ENCODE measurements at places on chromosomes 16 and 17.
A peak's percentile ranks its signal among the peaks of the same experiment; 100 is the strongest.

DNA sequence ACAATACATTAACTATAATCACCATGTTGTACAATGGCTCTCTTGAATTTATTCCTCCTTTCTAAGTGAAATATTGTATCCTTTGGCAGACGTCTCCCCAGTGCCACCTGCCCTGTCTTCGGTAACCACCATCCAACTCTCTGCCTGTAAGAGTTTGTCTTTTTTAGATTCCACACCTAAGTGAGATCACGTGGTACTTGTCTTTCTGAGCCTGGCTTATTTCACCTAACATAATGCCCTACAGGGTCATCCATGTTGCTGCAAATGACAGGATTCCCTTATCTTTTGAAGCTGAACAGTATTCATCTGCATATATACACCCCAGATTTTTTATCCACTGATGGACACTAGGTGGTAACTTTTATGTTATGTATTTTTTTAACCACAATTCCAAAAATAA, 24.2 kb downstream of the ORC6 start:
- no peak for DNase-seq

DNA sequence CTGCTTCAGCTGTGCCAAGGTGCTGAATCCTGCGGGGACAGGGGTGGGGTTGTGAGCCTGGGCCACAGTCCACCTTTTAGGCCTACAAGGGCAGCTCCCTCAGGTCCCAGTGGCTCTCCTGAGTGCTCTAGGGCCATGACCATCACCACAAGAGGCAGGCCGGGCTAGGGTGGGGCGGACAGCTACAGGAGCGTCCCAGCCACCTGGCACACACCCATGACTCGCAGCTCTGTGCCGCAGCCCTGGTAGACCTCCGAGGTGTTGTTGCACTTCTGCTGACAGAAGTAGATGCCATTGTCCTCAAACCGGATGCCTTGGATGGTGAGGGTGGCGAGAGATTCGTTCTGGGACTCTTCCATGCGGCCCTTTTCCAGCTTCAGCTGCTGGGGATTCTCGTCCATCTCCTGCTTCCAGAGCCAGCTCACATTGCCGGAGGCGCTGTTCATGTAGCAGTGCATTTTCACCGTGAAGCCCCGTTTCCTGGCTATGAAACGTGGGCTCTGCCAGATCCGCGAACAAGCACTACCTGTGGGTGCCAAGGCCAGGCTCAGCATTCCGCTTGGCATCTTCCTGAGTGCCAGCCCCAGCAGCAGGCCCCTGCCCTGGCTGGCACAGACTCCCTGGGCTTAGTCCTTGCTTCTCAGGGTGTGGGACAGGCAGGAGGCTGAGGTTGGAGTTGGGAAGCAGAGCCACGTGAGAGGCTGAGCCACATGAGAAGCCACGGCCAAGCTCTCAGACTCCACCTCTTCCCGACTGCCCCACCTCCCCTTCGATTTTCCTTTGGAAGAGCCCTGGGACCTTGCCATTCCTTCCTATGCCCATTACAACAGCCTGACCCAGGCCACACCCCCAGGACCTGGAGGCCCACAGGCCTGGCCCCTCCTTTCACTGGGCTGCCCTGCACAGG, 2.0 kb downstream of the CD79B start:
- DNase-seq, result no peak

DNA sequence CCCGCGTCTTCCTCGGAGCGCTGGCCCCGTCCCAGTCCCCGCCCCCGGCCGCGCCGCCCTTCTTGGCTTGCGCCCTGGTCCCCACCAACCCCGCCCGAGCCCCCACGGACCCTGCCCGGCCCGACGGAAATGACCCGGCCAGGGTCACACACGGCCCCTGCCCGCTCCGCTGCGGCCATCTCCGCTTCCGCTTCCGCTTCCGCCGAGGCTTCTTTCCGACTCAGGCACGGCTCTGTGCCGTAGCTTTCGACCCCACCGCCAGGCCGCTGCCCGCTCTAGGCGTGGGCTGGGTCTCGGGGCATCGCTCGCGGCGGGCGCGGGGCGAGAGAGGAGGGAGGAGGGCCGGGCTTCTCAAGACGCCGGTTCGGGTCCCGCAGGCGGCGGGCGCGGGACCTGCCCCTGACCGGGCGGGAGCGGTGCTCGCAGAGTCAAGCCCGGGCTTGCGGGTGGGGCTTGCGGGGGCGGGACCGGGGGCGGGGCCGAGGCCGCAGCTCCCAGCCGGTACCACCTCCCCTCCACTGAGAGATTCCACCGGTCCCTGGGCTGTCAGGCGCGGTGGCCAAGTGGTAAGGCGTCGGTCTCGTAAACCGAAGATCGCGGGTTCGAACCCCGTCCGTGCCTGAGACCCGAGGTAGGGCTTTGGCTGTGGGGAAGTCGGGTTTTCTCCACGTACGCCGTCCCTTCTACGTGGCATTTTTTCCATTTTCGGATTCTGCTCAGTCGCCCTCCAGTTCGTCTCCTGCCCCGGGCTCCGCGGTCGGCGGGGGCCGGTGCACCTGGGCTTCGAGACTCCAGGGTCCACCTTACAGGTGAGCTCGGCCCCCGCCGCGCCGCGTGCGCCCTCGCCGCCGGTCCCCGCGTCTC, 158.3 kb downstream of the RAB11FIP4 start:
- peak; percentile 88 for DNase-seq

DNA sequence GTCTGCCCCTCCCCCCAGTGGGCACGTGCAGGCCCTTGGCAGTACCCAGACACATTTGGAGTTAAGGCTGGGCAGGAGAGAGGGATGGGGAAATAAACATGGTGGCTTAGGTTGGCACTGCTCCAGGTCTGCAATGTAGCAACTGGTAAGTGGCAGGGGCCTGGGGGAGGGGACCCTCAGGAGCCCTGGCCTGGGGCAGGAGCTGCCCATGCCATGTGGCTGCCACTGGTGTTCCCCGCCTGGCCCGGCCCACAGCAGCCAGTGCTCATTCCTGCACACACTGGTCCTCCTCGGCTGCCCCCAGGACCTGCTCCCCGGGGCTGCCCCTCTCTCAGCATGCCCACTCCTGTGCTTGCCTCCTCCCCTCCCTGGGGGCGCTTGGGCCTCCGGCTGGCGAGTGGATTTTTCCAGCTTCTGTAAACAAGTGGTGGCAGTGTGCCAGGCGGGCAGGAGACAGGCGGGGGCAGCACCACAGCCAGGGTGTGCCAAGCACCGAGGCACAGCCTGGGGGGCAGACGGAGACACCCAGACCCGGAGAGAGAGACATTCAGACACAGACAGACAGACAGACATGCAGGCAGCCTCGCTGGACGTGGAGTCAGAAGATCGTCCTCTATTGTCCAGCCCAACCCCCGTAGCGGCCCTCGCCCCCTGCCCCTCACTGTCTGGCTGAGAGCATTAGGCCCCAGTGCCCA, 9.4 kb downstream of the THRA start:
- peak; percentile 97 for DNase-seq

- DNase-seq, result no peak
Observed at GRCh38 chr16:50778284-50779163, 36.6 kb downstream of the CYLD start.

GRCh38 chr16:1102921-1103635, 7.0 kb upstream of the C1QTNF8 start:
- peak; percentile 39 for DNase-seq

- DNase-seq, result no peak
Observed at GRCh38 chr17:17528696-17529652, 32.8 kb upstream of the RASD1 start.

- DNase-seq, result peak; percentile 53
Observed at GRCh38 chr16:3101018-3101840, 2.1 kb upstream of the ZSCAN10 start.

GRCh38 chr16:5633845-5634440, 536.3 kb upstream of the EEF2KMT start:
- DNase-seq, result peak; percentile 5

Measured in MCF 10A (cell line).